ENCODE measurements at places on chromosomes 11 and 22.
A peak's percentile ranks its signal among the peaks of the same experiment; 100 is the strongest.

DNA sequence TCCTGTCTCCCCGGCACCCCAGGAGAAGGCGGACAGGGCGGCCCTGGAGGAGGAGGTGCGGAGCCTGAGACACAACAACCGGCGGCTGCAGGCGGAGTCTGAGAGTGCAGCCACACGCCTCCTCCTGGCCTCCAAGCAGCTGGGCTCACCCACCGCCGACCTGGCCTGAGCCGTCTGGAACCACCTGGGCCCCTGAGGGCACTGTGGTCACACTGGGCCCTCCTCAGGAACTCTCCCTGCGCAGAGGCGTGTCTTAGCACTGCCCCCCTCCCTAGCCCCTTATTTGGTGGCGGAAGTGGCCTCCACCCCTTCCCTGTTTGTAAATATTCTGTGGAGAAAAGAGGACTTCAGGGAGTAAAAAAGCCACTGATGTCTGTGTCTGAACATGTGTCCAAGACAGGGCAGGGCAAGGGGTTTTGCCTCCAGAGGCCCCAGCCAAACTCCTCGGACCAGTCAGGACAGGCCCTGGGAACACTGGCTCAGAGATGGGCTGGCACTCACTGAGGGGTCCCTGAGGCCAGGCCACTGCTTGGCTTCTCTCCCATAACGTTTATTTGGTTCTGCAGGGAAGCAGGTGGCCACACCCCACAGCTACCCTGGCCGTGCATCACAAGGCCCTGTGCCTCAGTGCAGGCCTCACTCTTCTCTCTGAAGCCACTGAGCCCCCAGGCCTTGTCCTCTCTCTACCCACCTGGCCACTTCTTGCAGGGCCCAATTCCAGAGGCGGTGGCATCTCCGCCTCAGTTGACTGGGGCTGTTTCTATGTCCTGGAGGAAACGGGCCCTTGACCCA, 12.0 kb downstream of the RELA start:
- DNase-seq, result no peak

GRCh38 chr11:34330653-34331052, 27.2 kb downstream of the ABTB2 start:
- no peak for DNase-seq

GRCh38 chr11:44029977-44030911, 17.5 kb upstream of the ACCSL start:
- peak; percentile 42 for DNase-seq

DNA sequence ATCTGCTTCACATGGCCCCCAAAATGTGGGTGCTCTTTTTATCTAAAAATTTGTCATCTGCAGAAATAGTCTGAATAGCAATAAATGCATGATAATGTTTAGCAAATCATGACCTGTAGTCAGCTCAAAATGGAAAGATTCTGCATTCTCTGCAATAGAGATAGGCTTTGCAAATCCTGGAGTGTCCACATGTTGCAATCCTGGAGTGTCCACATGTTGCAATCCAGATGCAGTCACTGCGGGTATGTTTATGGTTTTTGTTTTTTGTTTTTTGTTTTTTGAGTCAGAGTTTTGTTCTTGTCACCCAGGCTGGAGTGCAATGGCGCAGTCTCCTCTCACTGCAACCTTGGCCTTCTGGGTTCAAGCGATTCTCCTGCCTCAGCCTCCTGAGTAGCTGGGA, 20.2 kb upstream of the LRRC32 start:
- DNase-seq, result no peak

- DNase-seq, result no peak
These were observed 3.7 kb downstream of the MAFF start for GRCh38 chr22:38205261-38206128.

- no peak for DNase-seq
These were observed 20.6 kb downstream of the KCNQ1 start for GRCh38 chr11:2465202-2466068.

DNA sequence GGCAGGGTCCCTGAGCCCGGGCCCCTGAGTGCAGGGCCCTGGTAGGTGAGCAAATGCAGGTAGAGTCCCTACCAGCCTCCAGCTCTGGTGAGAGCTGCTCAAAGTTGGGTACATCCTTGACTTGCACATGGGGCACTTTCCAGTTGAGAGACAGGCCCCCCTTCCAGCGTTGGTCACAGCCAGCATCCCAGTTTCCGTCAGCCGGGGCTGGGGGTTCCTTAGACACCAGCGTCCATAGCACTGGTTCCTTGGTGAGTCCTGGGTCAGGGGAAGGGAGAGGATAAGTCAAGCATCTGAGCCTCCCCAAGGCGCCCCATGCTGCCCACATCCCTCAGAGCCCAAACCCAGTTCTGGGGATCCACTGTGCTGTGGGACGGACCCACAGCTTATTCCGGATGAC, 5.6 kb downstream of the PNPLA5 start:
- DNase-seq, result no peak

DNA sequence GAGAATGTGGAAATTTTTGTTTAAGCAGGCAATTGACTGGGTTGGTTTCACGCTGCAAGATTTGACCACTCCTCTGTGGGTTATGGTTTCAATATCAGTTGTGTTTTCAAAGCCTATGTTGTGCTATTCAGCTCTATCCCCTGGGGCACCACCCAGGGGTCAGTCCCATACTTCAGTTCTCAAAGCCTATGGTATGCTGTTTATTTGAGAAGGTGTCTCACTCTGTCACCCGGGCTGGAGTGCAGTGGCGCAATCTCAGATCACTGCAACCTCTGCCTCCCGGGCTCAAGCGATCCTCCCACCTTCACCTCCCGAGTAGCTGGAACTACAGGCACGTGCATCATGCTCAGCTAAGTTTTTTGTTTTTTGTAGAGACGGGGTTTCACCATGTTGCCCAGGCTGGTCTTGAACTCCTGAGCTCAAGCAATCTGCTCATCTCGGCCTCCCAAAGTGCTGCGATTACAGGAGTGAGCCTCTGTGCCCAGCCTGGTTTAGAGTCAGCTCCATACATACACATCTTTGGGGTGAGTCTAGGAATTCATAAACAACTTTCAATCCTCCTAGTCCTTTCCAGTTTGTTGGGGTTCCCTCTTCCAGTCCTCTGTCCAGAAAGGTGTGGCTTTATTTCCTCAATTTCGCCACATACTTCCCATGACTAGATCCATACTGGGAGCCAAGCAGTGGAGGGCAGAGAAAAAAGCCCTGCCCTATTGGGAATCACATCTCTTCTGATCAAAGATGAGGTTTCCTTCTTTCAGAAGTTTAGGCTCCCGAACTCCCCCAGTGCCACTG, 35.0 kb upstream of the MAPK1 start:
- DNase-seq, result no peak

GRCh38 chr22:39674536-39674935, 104.0 kb downstream of the CACNA1I start:
- no peak for DNase-seq

- no peak for DNase-seq
These were observed 22.7 kb downstream of the EFCAB6 start for GRCh38 chr22:43789452-43789851.

GRCh38 chr11:76210931-76211851, 4.9 kb upstream of the WNT11 start:
- no peak for DNase-seq

GRCh38 chr11:75035911-75036565, 47.3 kb downstream of the NEU3 start:
- DNase-seq, result peak; percentile 8

DNA sequence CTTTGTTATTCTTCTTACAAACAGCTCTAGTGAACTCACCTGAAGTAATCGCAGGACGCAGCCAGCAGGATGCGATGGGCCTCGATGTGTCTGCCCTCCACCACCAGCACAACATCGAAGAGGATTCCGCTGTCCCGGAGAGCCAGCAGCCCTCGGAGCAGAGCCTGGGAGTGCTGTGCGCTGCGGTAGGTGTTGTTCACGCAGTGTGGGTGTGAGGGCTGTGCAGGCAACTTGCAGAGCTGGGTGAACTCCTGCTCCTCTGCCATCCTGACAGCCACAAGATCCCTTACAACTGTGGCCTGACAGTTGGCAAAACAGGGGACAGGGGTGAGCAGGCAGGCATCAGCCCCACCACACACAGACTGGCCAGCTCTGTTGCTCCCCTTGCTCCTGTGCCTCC, 6.6 kb downstream of the KLHL22 start:
- DNase-seq, result no peak

DNA sequence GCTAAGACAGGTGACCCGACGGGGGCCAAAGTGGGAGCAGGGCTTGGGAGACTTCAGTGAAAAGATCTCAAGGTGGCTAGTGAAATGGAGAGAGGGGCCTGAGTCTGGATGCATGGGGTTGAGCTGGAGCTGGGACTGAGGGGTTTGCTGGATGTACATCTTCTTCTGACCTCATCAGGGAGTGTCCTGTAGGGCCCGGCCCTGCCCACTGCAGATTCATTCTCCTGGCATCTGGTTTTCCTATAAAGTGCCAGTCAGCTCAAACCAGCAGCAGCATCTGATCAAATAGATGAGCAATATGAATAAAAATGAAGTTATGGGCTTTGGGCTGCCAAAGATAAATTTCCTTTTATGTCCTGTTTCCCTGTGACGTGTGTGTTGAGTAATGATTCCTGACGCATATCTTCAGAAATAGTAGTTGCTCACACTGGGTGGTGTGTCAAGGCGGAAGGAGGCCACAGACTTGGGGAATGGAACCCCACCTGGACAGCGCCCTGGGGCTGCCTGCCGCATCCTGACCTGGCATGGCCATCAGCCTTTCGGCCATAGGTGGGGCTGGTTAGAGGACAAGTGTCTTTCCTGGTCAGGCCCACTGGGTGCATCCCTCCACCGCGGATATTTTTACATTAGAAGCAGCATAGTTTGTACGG, 135.4 kb downstream of the OSBP2 start:
- no peak for DNase-seq

DNA sequence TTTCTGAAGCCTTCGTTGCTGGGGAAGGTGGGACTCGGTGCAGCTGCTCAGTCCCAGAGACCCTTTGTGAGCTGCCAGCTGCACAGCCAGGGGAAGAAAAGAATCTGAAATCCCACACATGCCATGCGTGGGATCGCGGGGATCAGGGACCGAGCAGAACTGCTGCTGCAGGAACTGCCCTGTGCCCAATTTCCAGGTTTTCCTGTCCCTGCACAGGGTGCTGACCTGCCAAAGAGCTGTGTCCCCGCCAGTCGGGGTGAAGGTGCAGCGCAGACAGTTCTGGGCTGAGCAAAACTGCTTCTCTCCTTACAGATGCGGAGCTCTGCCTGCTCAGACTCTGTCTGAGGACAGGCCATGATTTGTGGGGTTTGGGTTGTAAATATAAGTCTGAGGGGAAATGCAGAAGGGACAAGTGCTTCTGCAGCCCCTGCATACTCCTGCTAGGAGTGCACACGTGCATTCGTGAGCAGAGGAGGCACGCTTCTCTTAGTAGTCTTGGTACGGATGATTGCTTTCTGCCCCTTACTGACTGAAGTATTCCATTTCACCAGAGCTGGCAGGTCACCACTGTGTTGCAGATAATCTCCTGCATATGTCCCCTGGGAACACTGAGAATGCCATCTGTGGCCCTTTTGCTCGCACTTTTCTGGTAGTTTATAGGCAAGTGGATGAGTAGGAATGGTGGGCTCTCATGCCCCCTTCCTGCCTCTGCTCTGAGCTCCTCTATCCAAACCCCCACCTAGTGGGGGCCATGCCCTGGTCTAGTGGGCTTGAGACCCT, 141.4 kb downstream of the PARVA start:
- no peak for DNase-seq

DNA sequence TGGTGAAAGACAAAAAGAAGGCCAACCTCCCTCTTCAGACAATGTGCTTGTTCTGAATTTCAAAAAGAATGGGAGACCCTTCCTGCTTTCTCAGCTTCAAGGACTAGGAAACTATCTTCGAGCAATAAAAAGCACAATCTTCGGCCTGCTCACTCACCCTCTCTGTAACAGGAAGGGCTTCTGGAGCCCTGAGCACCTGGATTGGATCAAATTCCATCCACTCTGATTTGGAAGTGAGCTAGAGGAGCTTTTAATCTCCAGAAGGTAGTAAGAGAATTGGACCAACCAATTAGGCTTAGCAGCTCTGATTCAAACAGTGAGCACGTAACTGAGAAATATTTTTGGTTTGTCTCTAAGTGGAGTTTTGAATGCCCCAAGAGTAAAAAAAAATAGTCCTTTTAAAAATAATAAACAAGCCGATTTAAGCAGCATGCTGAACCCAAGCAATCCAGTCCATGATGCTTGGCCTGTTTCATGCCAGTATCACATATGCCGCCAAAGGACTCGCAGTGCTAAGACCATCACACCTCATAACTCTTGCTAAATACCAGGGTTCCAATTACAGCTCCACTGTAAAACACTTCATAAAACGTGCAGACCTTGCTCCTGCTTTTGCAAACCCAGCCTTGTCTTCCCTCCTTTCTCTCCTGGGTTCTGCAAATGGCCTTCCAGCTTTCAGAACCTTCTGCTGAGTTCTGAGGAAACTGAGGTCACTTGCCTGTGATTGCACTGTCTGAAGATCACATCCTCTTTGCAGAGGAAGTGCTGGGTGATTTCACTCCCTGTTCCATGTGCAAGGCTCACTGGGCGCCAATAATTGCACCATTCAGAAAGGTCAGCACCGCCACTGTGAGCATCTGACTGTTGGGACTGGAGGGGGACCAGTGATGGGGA, 74.4 kb downstream of the SLC1A2 start:
- peak; percentile 53 for DNase-seq

GRCh38 chr11:8168485-8169257, at the start of gene RIC3:
TSS of gene RIC3 (minus strand) at chr11:8169025. CDS start at chr11:8168989, 36 bp downstream.
- DNase-seq, result peak; percentile 10

GRCh38 chr22:20865875-20866445, 7.2 kb downstream of the SNAP29 start:
- no peak for DNase-seq

DNA sequence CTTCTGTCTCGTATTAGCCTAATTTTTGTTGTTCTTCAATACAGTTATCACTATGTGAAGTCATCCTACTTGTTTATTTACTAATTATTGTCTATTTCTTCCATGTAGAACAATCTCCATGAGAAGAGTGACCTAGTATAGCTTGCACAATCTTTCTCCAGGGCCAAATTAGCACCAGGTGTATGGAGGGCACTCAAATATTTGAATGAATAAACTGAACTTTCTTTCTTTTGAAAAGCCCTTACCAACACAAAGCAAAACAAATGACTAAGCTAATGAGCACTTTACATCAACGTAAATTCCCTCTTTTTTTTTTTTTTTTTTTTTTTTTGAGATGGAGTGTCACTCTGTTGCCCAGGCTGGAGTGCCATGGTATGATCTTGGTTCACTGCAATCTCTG, 34.2 kb downstream of the ABTB2 start:
- no peak for DNase-seq

GRCh38 chr11:125167292-125167953, 2.9 kb downstream of the PKNOX2 start:
- DNase-seq, result peak; percentile 63
